ENCODE measurements at places on chromosomes 13 and 19. TPM values are rescaled to one million over a fixed set of nuclear protein-coding genes. Genes with fewer than 3 reads are reported as not detected.

Gene TIMM29
- total RNA-seq, result 42.1 TPM

Gene C19orf67
- total RNA-seq, result not detected

Gene SHISA2
- 0.51 TPM for total RNA-seq

Gene ADAMTS10
- total RNA-seq, result not detected

Gene WTIP
- total RNA-seq, result 43.9 TPM

Gene OR7C1
- total RNA-seq, result under 0.01 TPM

Gene CCNA1
- total RNA-seq, result 106 TPM

Gene CEACAM21
- not detected for total RNA-seq

Gene KLF1
- total RNA-seq, result not detected

Gene OR7A5
- total RNA-seq, result not detected

Gene RNF17
- not detected for total RNA-seq

Gene FGF14
- total RNA-seq, result 0.13 TPM

Gene LYPD3
- 87.9 TPM for total RNA-seq

Gene SBSN
- total RNA-seq, result 9.5 TPM

Gene SPART
- 62.1 TPM for total RNA-seq

Gene CNFN
- not detected for total RNA-seq

Gene ZNF558
- 30.5 TPM for total RNA-seq
